Thoracic aorta (tissue), 2 donors: ENCODE measurements at places on chromosomes 11 and 22. TPM values are rescaled to one million over a fixed set of nuclear protein-coding genes. Genes with fewer than 3 reads are reported as not detected.

DNA sequence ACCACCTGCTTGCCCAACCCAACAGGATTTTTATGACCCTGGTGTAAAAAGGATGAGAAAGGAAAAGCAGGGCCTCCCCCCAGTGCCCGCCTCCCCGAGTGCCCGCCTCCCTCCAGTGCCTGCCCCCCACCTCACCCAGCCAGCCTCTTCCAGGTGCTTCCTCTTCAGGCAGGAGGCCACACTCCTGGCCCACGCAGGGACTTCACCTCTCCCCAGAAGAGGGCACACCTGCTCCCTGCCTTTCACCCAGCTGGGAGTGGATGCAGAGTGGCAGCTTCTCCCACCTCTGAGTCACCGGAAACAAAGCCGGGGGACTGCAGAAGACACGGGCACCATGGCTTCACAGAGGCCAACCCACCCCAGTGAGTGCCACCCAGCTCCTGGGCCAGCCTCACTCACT lies 16.1 kb downstream of the CPT1A start:
- DNase-seq, result no peak

DNA sequence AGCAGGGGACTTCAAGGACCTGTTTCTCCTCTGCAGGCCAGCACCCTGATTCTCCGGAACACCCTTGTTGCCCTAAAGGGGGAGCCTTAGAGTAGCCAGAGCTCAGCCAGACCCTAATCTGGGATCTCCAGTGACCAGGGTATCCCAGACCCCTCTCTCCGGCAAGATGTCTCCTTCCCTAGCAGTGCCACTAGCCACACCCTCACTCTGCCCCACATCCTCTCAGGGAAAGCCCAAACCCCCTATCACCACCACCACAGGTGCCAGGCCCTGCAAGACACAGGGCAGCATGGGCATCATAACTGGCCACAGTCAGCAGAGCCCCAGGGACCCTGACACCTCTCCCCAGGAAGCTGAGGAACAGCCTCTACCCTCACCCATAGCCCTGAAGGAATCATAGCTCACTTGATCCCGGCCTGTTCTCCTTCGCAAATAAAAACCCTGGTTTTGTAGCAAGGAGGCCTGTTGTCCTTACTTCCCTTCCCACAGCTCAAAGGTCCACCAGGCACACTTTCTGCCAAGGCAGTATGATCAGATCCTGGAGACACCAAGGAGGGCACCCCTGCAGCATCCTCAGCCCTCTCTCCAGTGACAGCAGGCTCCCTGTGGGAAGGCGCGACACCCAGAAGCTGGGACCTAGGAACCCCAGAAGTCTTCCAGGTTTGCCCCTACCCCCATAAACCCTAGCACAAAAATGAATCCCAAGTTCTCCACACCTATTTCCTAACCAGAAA lies 4.6 kb downstream of the CFL1 start:
- DNase-seq, result no peak

The HTR3B gene
- not detected for total RNA-seq

The TIMM10B gene
- total RNA-seq, result 47.7 TPM

- no peak for DNase-seq
Measured at GRCh38 chr22:35505399-35506258, 35.0 kb upstream of the RASD2 start.

- no peak for DNase-seq
Measured at GRCh38 chr11:29627541-29627940, 389.3 kb downstream of the KCNA4 start.

DNA sequence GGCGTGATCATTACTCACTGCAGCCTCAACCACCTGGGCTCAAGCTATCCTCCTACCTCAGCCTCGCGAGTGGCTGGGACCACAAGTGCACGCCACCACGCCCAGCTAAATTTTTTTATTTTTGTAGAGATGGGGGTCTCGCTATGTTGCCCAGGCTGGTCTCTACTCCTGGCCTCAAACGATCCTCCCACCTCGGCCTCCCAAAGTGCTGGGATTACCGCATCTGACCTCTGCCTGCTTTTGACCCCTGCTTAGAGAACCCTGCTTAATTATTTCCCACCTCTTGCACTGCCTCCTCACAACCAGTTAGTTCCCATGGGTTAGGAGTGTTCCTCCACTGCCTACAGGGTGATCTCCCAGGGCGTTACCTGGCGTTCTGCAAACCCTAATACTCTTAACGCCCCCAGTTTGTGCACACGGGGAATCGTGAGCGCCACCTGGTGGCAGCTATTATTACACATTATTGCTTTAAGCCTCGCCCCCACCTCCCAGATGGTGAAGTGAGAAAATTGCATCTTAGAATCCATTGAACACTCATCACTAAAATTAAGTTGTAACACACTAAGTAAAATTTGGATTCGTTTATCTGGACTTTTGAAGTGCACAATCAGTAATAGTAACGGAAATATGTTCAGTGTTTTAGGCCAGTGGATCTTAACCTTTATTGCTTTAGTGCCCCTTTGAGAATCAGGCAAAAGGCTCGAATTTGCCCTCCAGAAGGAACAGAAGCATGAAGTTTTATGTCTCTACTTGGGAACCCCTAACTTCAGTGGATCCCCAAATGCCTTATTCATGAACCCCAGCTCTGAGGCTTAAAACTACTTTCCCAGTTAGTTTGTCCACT lies 61.4 kb upstream of the ASPHD2 start:
- DNase-seq, result no peak

The CLMP gene
- total RNA-seq, result 126 TPM

DNA sequence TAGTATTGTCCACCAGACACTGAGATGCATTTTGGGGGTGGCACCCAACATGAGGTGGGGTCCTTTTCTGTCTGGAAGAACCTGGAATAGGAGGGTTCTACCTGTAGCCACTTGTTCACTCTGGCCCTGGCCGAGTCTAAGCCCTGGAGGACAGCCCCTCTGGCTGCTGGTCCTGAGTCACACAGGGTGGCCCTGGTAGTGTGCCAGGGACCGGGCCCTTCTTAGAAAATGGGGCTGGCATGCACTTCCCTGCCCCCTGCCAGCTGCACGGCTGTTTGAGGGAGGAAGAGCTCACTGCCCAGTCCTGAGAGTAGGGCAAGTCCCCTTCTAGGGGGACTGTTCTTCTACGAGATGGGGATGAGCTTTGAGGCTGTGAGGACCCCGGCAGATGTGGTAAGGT lies 2.2 kb downstream of the PLCB3 start:
- DNase-seq, result no peak

The NCAPD3 gene
- 7.4 TPM for total RNA-seq
